Hypothalamus (tissue), 51 donors: ENCODE measurements at places on chromosomes 1 and 21.

DNA sequence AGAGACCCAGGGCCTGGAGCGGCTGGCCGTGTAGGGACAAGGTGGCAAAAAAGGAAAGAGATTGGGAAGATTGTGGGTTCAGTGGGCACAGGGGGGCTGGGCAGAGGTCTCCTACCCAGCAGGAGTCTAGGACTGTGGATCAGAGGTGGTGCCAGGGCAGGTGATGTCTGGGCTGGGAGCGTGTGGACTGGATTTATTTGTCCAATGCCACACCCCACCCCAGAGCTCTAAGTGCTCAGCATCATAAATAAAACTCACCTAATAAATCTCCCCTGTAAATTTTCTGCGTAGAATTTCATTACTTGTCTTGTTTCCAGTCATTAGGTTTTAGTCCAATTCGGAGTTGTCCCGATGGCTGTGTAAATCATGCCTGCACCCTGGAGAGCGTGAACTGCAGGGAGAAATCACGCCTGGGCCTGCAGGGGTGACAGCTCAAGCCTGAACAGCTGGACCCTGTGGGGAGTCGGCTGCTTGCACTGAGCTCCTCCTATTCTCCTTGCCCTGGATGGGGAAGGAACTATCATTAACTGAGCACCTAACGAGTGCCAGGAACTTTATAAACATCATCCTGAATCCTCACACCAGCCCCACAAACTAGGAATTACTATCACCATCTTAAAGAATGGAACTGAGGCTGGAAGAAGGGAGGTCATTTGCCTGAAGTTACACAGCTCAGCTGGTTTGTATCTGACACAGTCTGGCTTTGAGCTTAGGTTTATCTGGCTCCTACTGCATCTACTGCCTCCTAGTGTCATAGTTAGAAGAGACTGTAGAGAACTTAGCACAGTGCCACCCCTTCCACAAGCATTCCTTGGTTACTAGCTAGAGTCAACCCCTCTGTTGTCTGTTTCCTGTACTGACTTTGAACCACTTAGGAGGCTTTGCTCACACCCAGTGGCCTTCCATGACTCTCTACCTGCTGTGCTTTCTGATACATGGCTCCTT is 25.0 kb upstream of the POU3F1 start:
- DNase-seq, result no peak

- DNase-seq, result no peak
These were observed 6.0 kb downstream of the TNFRSF14 start for GRCh38 chr1:2561898-2562895.

DNA sequence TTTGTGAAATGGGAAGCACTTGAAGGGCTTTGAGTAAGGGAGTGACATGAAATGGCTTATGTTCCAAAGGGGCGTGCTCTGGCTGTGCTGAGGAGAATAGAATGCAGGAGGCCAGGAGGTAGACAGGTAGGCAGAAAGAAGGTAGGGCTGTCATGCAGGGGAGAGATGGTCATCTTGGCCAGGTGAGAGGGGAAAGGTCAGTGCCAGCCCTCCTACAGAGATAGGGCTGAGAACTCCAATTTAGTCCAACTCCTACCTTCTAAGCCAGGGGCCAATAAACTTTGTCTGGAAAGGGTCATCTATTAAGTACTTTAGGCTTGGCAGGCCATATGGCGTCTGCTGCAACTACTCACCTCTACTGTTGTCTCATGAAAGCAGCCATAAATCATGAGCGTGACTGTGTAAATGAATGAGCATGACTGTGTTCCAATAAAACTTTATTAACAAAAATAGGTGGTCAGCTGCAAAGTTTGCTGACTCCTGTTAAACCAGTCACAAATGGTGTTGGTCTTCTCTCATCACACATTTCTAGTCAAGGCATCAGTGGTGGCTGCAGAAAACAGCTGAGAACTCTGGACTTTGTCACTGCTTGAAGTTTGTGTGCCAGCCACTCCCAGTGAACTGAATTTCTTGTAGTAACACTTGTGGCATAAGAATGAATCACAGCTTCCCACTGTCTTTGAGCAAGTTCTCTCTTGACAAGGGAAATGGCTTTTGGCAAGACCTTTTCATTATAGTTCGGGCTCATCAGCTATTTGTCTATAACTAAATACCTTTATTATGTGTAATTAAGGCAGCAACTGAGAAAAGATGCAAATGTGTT is 32.0 kb upstream of the CD2 start:
- no peak for DNase-seq

- DNase-seq, result no peak
These were observed 118.7 kb upstream of the ZBTB40 start for GRCh38 chr1:22332795-22333499.

GRCh38 chr21:42937960-42938605 is 12.7 kb upstream of the ERVH48-1 start:
- no peak for DNase-seq

DNA sequence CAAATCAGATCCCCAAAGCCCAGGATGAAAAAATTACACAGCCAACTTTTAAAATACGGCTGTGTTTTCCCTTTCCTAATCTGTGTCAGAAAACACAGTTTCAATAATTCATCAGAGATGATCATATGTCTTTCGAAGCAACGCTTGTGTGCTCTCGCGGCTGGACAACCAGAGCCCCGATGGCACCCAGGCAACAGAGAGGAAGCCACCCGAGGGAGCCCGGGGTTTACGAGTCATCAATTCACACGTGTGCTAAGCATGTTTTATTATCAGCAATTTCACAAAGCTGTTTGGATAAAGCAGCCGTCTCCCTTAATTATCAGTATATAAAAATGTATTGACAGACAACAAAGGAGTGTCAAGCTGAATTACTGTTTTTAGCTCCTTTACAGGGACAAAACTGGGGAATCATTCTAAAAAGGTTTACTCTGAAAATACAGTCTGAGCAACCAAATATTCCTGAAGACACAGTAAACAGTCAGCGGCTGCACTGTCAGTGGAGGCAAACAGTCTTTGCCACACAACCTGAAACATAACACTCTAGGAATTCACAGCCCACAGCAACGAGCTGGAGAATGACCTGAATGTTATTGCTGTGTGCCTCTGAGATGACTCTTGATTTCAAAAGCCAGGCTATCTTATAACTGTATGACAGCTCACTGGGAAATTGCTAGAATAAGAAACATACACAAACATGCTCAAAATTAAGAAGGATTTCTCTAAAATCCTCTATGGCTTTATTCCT is 201.0 kb downstream of the SIPA1L2 start:
- no peak for DNase-seq

DNA sequence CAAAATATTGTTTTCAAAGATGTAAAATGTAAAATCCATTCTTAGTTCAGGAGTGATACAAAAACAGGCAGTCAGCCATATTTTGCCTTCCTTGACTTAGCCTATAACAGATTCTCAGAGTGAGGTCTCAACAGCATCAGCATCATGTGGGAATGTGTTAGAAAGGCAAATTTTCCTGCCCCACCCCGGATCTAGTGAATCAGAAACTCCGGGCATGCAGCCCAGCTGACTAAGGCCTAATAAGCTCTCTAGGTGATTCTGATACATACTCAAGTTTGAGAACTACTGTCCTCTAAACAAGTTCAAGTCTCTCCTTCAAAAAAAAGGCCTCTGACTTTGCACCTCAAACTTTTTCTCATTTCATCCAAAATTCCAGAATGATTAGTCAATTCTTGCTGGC is 46.9 kb upstream of the PRRC2C start:
- no peak for DNase-seq

GRCh38 chr1:95232646-95233318 is 1.2 kb upstream of the RWDD3 start:
- DNase-seq, result no peak

GRCh38 chr1:39995973-39996393 is 41.0 kb downstream of the MFSD2A start:
- no peak for DNase-seq

DNA sequence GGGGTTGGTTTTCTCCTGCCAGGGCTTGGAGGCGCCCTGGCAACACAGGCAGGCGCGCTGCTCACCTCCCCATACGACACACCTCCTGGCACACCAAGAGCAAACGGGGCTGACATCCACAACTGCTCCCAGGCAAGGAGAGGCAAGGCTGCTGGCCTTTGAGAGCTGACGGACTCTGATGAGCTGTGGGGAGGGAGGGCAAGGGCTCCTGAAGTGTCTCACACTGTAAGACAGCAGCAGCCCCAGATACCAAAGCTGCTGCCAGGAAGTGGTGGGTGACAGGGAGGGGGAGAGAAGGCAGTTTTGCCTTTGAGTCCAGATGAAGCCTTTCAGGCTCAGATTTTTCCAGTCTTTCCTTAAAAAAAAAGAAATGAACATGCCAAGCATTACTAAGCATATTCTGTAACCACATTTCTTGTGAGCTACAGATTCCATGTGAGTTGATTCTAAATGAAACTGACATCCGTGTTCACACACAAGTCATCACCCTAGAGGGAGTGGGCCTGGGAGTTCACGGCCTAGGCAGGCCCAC is 24.3 kb downstream of the PGBD5 start:
- no peak for DNase-seq

GRCh38 chr1:204516180-204516879 is at the start of gene MDM4:
Gene MDM4 (plus strand): TSS chr1:204516406. CDS start chr1:204525519, 9,113 bp downstream.
- DNase-seq, result no peak

- DNase-seq, result peak; percentile 3
These were observed 11.0 kb upstream of the SERBP1 start for GRCh38 chr1:67441183-67441582.

DNA sequence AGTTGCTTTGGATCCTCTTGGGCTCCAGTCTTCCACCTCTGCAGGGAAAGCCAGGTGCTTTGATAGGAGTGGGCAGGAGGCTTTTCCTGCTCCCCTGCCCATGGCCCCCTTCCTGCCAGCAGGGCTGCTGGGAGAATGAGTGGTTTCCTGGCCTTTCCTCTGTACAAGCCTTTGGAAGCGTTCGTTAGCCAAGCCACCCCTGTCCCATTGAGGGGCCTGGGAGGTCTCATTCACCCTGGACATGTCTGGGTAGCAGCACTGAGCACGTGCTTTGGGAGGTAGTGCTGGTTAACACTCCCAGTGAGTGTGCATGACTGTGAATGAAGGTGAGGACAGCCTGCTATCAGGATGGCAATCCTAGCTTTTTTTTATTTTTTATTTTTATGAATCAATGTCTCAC is 118.5 kb upstream of the CACNA1E start:
- DNase-seq, result no peak

- DNase-seq, result no peak
These were observed 51.9 kb upstream of the PRRC2C start for GRCh38 chr1:171433451-171433850.

- DNase-seq, result no peak
These were observed 26.6 kb upstream of the FCRL4 start for GRCh38 chr1:157624471-157624870.

- no peak for DNase-seq
These were observed 111.2 kb downstream of the LIPI start for GRCh38 chr21:14099570-14099969.

DNA sequence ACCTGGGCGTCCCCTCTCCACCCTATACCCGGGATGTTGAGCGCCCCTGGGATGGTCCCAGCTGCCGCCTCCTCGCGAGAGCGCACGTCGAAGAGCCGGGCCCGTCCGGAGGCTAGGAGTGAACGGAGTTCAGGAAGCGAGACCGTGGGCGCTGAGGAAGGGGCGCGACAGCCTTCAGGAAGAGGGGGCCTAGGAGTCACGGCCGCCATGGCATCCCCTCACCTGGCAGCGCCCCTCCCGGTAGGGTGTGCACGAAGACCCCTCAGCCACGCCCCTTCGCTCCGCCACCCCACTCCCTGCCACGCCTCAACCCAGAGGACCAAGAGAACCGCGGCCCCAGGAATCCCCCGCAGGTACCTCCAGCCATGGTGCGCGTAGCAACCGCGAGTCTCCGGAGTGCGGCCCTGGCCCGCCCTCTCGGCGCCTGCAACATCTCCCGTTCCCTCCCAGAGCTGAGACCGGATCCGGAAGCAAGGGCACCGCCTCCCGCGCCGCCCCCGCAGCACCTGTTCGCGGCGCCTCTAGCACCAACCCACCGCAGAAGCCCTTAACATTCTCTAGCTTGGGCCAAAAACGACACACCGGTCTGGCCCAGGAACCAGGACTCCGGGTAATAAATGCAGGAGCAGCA is at the start of gene TSTD1:
Gene TSTD1 (minus strand): TSS at position 442 of the 631 bp plus-strand sequence. CDS start 75 bp downstream, at position 367.
- DNase-seq, result peak; percentile 20

DNA sequence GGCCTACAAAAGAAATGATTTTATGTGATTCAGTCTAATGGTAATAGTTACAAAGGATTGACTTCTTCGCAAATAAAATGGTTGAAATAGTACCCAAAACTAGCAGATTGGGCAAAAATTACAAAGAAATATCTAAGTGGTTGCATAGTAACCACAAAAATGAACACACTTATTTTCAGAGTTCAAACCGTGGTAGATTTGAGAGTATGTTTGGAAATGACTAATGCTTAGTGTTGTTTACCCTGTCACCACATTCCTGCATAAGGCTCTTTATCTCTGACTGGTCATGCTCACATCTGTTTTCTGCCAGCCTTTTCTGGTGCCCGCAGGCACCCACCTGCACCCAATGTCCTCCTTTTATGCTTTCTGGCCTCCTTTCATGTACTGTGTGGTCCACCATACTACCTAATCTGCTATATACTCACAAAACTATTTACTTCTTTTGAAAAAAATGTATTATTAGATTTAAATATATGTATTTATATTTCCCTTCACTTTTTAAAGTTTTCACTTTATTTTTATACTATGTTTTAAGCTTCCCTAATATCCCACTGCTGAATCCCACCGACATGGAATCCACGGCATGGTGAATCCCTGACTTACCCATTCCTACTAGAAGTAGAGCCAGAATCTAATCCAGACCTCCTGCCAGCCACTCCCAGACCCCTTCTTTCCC is 30.3 kb downstream of the PTPRC start:
- DNase-seq, result no peak

GRCh38 chr1:161791904-161792655 is 26.0 kb downstream of the ATF6 start:
- no peak for DNase-seq

DNA sequence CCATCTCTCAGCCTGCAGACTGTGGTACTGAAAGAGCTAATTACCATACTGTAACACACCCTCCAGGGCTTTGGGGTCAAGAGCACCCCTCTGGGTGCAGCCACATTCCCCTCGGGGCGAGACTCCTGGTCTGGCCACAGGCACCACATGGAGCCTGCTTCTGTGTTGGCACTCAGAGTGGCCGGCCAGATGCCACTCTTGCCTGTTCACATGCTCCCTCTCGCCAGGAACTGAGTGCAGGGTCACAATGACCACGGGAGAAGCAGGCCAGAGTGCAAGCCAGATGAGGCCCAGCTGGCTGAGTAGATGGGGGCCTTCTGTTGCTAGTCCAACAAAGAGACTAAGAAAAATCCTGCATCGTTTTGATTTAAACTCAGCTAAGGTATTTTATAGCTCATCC is 864.0 kb downstream of the KCNT2 start:
- no peak for DNase-seq

DNA sequence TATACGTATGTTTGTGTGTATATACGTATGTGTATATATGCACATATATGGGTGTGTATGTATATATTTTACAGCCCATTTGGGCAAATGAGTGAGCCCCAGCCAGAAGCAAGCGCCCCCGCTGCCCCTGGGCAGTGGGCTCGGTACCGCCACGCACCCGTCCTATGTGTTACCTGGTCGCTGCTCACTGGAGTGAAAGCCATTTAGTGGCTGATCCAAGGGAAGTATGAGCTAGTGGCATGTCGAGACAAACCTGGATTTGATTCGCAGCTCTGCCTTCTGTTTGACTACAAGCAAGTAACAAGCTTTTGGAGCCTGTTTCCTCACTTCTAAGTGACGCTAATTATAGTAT is 35.8 kb upstream of the JAK1 start:
- DNase-seq, result no peak
